ENCODE measurements at places on chromosomes 1 and 21.
A peak's percentile ranks its signal among the peaks of the same experiment; 100 is the strongest.

- DNase-seq: no peak
Observed at GRCh38 chr1:26999440-26999987, 6.0 kb downstream of the TRNP1 start.

DNA sequence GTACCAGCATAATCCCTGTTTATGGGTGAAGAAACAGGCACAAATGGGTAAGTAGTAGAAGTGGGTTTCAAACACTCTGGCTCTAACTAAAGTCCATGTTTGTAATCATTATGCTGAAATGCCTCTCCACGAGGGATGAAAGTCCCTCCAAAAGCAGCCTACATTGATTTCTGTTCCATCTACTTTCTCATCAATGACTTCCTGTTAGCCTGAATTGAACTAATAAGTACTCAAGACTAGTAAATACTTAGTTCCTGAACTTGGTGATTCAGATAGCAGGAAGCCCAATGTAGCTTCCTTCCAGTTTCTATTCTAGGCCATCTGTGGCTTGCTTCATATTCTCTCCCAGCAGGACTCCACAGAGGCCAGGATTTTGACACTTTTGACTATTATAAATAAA, 11.3 kb upstream of the BACH1 start:
- peak; percentile 88 for DNase-seq

GRCh38 chr1:49298304-49298703, 521.6 kb upstream of the BEND5 start:
- no peak for DNase-seq

DNA sequence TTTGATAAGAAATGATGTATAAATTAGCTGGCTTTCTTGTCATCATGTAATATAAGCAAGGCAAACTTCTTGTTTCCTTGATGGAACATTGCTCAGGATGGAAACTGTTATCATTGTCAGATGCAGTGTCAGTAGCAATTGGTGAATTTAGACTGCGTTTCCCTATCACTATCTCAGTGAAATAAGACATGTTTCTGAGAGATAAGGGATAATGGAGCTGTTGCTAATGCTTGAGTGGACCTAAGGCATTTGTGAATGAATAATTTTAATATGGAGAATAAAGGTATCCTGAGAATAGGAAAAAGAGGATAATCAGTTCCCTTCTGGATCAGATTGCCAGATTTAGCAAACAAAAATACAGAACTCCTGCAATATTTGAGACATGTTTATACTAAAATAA, 160.9 kb downstream of the HLX start:
- no peak for DNase-seq

- no peak for DNase-seq
Observed at GRCh38 chr1:209937996-209938959, at the start of gene SYT14. Gene SYT14 (plus strand): TSS chr1:209938217. CDS start chr1:209938265, 48 bp downstream.

DNA sequence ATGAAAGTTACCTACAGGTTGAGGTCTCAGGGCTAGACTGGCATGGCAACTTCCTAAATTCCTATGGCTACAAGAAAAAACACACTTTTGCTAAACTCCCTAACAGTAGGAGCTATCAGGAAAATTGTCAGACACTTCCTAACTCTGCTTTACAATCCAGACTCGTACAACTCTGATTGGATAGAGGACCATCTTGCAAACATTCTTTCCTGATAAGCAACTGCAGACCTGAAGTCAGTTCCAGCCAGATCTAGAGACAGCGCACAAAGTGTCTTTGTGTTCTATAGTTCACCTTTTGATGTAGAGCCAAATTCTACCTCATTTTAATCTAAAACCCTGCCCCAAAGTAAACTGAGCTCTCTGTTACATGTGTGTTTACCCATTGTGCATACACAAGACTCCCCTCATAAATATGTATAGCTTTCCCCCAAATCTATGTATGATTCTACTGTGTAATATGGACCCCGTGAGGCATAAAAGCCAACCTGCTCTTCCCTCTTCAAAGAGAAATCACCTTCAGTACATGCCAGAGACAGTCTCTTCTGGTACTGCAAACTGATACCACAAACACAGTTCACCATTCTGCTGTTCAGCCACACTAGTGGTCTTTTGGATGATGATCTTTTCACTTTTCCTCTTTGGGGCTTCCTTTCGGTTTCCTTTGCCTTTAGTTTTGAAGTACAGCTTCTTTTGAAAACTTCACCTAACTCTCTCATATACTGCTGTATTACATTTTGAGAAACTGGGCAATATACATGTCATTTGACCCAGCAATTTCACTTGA, 21.7 kb downstream of the ZP4 start:
- DNase-seq: no peak

- no peak for DNase-seq
Observed at GRCh38 chr1:154178911-154179811, 12.7 kb downstream of the TPM3 start.

GRCh38 chr1:153260585-153261280, 1.2 kb downstream of the LORICRIN start:
- peak; percentile 52 for DNase-seq

- peak; percentile 94 for DNase-seq
Observed at GRCh38 chr21:38780879-38781278, 24.9 kb upstream of the ETS2 start.

- no peak for DNase-seq
Observed at GRCh38 chr1:55886856-55887712, 671.9 kb upstream of the USP24 start.

- DNase-seq: no peak
Observed at GRCh38 chr1:56923201-56923600, 42.6 kb downstream of the C8B start.

DNA sequence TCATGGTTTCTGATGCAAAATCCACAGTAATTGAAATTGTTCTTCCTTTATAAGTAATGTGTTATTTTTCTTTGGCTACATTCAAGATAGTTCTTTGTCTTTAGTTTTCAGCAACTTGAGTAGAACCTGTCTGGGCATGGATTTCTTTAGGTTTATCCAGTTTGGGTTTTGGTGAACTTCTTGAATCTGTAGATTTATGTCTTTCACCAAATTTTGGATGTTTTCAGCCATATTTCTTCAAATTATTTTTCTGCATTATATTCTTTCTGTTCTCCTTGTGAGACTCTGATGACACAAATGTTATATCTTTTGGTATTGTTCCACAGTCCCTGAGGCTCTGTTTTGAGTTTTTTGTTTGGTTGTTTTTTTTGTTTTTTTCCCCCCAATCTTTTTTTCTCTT, 69.4 kb downstream of the TDRD5 start:
- DNase-seq: no peak
